ENCODE measurements at places on chromosomes 5 and 9. TPM values are rescaled to one million over a fixed set of nuclear protein-coding genes. Genes with fewer than 3 reads are reported as not detected.

GRXCR2 gene
- total RNA-seq = not detected

GDNF gene
- total RNA-seq = 0.05 TPM

CARTPT gene
- total RNA-seq = not detected

LCN9 gene
- not detected for total RNA-seq

PKD2L2 gene
- not detected for total RNA-seq

LHFPL2 gene
- 54.0 TPM for total RNA-seq

F12 gene
- total RNA-seq = 15.9 TPM

KIF4B gene
- 0.02 TPM for total RNA-seq

SURF2 gene
- 47.8 TPM for total RNA-seq

TJP2 gene
- 4.0 TPM for total RNA-seq

FAM153A gene
- total RNA-seq = not detected

ANKRD20A1 gene
- total RNA-seq = 1.5 TPM

LCP2 gene
- not detected for total RNA-seq

STC2 gene
- total RNA-seq = 49.1 TPM

RNF183 gene
- total RNA-seq = 0.19 TPM

UBE2D2 gene
- 171 TPM for total RNA-seq

CEP72 gene
- 8.0 TPM for total RNA-seq

FREM1 gene
- total RNA-seq = not detected

HMMR gene
- 24.9 TPM for total RNA-seq

ZFAND5 gene
- 222 TPM for total RNA-seq

ARL10 gene
- 0.37 TPM for total RNA-seq
